ENCODE measurements at places on chromosomes 1 and 21.

GRCh38 chr1:20237646-20238045 is 51.3 kb upstream of the PLA2G2C start:
- no peak for DNase-seq

- no peak for DNase-seq
Measured at GRCh38 chr21:42386034-42386591, 9.7 kb downstream of the TMPRSS3 start.

DNA sequence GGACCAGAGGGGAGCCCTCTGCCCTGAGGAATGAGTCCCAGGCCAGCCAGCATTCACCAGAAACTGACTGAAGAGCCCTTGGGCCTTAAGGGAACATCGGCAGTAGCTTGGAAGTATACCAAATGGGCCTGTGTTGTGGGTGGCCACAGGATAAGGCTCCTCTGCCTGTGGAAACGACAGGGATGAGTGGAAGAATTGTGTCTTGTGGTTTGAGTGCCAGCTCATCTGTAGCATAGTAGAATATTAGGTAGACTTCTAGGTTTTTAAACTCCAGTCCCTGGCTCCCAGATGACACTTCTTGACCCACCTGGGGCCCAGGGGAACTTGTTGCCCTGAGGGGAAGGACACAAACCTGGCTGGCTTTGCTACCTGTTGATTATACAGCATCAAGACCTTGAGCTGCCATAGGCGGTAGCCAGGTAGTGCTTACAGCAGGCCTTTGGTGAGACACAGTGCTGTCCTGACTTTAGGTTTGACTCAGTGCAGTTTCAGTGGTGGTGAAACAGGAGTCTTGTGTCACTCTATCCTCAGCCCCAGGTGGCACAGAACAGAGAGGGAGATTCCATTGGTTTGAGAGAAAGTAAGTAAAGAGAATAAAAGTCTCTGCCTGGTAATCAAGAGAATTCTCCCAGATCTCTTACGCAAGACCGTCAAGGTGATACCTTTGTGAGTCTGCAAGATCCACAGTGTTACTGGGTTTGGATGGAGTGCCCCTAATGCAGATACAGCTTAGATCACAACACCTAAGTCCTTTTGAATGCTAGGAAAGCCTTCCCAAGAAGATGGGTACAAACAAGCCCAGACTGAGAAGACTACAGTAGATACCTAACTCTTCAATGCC is 50.2 kb downstream of the RABGAP1L start:
- DNase-seq: no peak

- DNase-seq: no peak
Measured at GRCh38 chr21:45333583-45334121, 46.0 kb upstream of the POFUT2 start.

DNA sequence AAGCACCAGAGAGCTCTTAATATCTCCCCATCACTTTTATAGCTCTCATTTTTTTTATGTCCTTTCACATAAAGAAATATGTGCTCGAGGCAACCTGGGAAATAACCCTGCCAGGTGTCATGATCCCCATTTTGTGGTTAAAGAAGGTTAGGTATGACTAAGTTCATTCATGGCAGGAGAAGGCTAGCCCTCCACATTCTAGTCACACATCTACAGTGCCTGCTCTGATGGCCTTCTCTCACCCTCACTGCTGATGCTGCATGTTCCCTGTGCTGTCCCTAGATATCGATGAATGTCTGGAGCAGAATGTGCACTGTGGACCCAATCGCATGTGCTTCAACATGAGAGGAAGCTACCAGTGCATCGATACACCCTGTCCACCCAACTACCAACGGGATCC is 187.5 kb downstream of the TPR start:
- no peak for DNase-seq

DNA sequence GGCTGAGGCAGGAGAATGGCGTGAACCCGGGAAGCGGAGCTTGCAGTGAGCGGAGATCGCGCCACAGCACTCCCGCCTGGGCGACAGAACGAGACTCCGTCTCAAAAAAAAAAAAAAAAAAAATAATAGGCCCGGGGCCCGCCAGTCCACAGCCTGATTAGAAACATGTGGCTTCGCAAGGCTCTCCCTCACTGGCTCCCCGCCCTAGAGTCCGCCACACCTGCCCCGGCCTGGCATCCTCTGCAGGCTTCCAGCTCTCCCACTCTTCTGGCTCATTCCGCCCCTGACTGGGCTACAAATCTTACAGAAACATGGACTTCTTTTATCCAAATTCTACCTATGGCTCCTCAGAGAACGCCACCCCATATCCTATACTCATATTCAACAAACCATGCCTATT is 32.4 kb downstream of the PGBD5 start:
- no peak for DNase-seq

DNA sequence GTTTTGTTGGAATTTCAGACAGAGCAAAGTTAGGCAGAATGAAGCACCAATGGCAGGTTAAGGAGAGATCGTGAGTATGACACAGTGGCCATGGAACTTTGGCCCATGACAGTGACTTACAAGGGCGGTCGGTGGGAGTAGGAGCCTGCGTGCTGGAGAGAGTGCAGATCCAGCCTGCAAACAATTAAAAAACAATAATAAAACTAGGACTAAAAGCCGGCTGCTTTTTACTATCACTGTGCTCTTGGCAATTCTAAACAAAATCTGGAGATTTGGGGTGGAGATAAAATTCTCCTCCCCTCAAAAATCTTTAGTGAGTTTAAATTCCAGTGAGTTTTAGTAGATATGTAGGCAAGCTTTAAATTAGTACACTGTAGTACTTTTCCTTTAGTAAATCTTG is 96.9 kb downstream of the DHRS3 start:
- DNase-seq: no peak

DNA sequence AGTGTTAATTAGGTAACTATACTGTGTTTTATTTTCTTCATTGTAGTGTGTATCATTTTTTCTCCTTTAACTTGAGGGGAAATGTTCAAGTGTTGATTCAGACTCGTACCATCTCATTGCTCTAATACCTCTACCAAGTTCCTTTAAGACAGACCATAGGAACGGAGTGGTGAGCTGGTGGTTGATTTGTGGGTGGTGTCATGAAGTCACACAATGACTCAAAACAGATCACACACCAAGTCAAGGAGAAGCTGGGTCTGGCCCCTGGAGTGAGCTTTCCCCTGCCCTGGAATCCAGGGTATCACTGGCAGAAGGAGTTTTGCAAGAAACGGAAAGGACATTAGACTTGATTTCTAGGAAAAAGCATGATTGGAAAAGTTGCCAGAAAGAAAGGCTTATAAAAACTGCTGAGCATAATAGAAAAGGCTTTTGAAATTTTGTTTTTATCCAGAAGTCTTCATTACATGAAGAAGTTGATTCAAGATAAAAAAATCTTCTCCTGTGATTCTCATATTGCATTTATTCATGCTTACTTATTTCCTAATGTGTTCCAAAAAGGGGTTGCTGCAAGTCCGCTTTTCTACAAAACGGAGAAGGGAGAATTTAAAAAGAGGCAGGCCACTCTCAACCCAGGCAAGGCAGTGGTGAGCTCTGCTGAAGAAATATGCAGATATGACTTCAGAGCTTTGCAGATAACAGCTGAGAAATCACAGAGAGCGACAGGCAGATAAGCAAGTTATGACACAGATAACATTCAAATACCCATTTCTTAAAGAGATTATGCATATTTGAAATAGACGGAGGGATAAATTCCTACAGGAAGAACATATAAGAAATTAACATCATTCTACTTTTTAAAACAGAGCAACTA is 79.7 kb downstream of the TBX19 start:
- DNase-seq: peak; percentile 66

Data from activated CD8-positive, alpha-beta T cell treated with anti-CD3 and anti-CD28 coated beads, Interleukin-2, amount 10 ng/mL, durations not matched to agents 7 days and 5 days (primary cell).